ENCODE measurements at places on chromosomes 7 and 10.

- DNase-seq = no peak
These were observed 33.7 kb downstream of the ZNF503 start for GRCh38 chr10:75367901-75368300.

- DNase-seq = no peak
These were observed 23.5 kb upstream of the PTN start for GRCh38 chr7:137366995-137367394.

GRCh38 chr10:116080553-116080952 lies 192.5 kb downstream of the GFRA1 start:
- DNase-seq = no peak

- DNase-seq = no peak
These were observed 23.8 kb upstream of the SFTPA1 start for GRCh38 chr10:79586933-79587332.

DNA sequence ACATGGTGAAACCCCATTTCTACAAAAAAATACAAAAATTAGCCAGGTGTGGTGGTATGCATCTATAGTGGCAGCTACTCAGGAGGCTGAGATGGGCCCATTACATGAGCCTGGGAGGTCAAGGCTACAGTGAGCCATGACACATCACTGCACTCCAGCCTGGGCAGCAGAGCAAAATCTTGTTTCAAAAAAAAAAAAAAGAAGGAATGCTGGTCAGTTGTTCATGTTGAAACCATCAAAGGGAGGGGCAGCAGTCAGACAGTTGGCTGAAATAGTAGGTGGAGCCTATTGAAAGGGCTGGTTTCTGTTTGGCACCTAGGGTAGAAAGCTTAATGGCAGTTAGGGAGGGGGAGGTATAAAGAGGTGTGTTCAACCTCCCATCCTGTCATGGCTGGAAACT lies 323.0 kb downstream of the GALNT17 start:
- no peak for DNase-seq

GRCh38 chr7:29469976-29470557 lies 93.6 kb upstream of the PRR15 start:
- no peak for DNase-seq

- DNase-seq = no peak
These were observed 310.6 kb downstream of the HDAC9 start for GRCh38 chr7:18806177-18806576.

All from activated T-helper 1 cell treated with anti-CD3 and anti-CD28 coated beads, Interleukin-2, amount 50 U/mL, for 16 hours (primary cell).